ENCODE measurements at places on chromosomes 3 and 15.

- H3K27me3 ChIP-seq = no peaks in the 10 kb centered on the region
- peak; percentile 40 for DNase-seq
- no peaks in the 10 kb centered on the region for H3K36me3 ChIP-seq
Measured at GRCh38 chr15:93384886-93385285, 295.9 kb upstream of the RGMA start.

DNA sequence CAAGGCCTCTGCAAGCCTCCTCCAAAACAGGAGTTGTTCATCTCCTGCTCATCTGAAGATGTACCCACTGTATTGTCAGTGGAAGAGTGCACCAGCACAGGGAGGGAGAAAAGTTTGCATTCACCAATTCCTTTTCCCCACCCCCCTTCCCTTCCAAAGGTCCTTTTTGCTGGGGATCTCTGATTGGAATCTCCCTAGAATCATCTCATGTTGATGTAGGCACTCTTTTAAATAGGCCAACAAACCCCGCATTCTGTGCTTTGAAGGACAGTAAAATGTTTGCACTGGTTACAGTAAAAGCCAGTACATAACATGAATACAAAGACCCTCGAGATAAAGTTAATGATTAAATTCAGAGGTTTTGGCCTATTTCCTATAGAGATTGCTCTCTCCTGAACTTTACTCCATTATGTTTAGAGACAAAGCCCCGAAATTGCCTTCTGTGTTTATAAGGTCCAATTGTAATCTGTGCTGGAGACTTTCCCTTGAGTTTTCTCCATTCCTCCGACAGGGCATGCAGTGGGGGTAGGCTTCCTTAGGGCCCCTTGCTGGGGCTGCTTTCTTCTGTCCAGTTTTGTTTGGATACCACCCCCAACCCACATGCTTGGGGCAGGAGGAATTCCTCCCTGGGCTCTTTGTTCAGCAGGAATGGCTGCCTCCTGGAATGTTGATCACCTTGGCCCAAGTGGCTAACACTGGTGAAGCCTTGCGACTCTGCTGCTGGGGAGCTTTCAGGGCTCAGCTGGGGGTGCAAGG is 22.5 kb downstream of the TRIM71 start:
- peaks cover 6% of the 10 kb centered on the region for H3K27me3 ChIP-seq
- peaks cover 15% of the 10 kb centered on the region for H3K4me1 ChIP-seq
- no peak for DNase-seq
- no peaks in the 10 kb centered on the region for H3K36me3 ChIP-seq
- no peak overlapping the region for H3K27ac ChIP-seq

DNA sequence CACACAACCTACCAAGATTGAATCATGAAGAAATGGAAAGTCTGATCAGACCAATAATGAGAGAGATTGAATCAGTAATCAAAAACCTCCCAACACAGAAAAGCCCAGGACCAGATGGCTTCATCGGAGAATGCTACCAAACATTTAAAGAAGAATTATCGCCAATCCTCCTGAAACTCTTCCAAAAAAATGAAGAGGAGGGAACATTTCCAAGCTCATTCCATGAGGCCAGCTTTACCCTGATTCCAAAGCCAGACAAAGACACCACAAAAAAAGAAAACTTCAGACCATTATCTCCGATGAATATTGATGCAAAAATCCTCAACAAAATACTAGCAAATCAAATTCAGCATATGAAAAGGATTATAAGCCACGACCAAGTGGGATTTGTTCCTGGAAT is 94.1 kb downstream of the SENP2 start:
- H3K4me1 ChIP-seq = no peaks in the 10 kb centered on the region
- H3K4me3 ChIP-seq = no peak overlapping the region
- no peaks in the 10 kb centered on the region for H3K27me3 ChIP-seq
- peaks cover 9% of the 10 kb centered on the region for H3K36me3 ChIP-seq
- no peak overlapping the region for H3K27ac ChIP-seq

GRCh38 chr3:133538154-133538553 is 35.3 kb upstream of the CDV3 start:
- no peak overlapping the region for H3K4me3 ChIP-seq
- H3K36me3 ChIP-seq = no peaks in the 10 kb centered on the region
- no peak overlapping the region for H3K27ac ChIP-seq
- H3K27me3 ChIP-seq = no peaks in the 10 kb centered on the region

- peaks cover 10% of the 10 kb centered on the region for H3K36me3 ChIP-seq
- peak; percentile 3 for DNase-seq
- H3K27ac ChIP-seq = no peak overlapping the region
- H3K27me3 ChIP-seq = no peaks in the 10 kb centered on the region
Measured at GRCh38 chr3:141913150-141913811, 36.8 kb downstream of the ATP1B3 start.

- H3K4me3 ChIP-seq = no peak overlapping the region
- no peaks in the 10 kb centered on the region for H3K27me3 ChIP-seq
- no peaks in the 10 kb centered on the region for H3K36me3 ChIP-seq
- H3K4me1 ChIP-seq = no peaks in the 10 kb centered on the region
Measured at GRCh38 chr3:119662604-119663373, 2.4 kb upstream of the POPDC2 start.

GRCh38 chr15:25709437-25710159 is 153.5 kb downstream of the ATP10A start:
- no peaks in the 10 kb centered on the region for H3K4me1 ChIP-seq
- no peak overlapping the region for H3K27ac ChIP-seq
- H3K27me3 ChIP-seq = no peaks in the 10 kb centered on the region
- H3K36me3 ChIP-seq = peaks cover 4% of the 10 kb centered on the region

- no peaks in the 10 kb centered on the region for H3K36me3 ChIP-seq
- no peak overlapping the region for H3K4me3 ChIP-seq
- H3K27me3 ChIP-seq = no peaks in the 10 kb centered on the region
- no peak overlapping the region for H3K27ac ChIP-seq
- no peaks in the 10 kb centered on the region for H3K4me1 ChIP-seq
- DNase-seq = no peak
Measured at GRCh38 chr3:12393894-12394293, 90.4 kb upstream of the TSEN2 start.

GRCh38 chr3:108295421-108296175 is 750 bp upstream of the HHLA2 start:
- H3K4me3 ChIP-seq = no peak overlapping the region
- H3K4me1 ChIP-seq = no peaks in the 10 kb centered on the region
- no peaks in the 10 kb centered on the region for H3K27me3 ChIP-seq
- H3K27ac ChIP-seq = no peak overlapping the region
- DNase-seq = no peak
- no peaks in the 10 kb centered on the region for H3K36me3 ChIP-seq

GRCh38 chr3:113769551-113769950 is 22.7 kb downstream of the ATP6V1A start:
- H3K36me3 ChIP-seq = no peaks in the 10 kb centered on the region
- no peaks in the 10 kb centered on the region for H3K4me1 ChIP-seq
- no peak for DNase-seq
- no peak overlapping the region for H3K27ac ChIP-seq
- no peaks in the 10 kb centered on the region for H3K27me3 ChIP-seq
- H3K4me3 ChIP-seq = no peak overlapping the region

DNA sequence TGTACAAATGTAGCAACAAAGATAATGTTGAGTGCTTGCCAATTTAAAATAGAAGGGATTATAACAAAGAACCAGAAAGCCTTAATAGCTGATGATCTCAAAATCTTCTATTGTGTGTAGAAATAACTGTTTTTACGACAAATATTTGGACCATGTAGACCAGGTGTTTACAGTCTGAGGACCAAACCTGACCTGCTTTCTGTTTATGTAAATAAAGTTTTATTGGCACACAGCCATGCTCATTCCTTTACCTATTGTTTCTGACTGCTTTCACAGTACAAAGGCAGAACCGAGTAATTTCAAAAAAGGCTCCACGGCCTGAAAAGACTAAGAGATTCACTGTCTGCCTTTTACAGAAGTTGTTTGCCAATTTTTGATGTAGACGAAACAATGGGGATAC is 91.8 kb downstream of the GOLIM4 start:
- H3K4me3 ChIP-seq = no peak overlapping the region
- DNase-seq = no peak
- no peak overlapping the region for H3K27ac ChIP-seq

- no peak for DNase-seq
- no peak overlapping the region for H3K27ac ChIP-seq
- H3K4me1 ChIP-seq = peaks cover 6% of the 10 kb centered on the region
Measured at GRCh38 chr3:61222467-61222866, 28.8 kb downstream of the FHIT start.

DNA sequence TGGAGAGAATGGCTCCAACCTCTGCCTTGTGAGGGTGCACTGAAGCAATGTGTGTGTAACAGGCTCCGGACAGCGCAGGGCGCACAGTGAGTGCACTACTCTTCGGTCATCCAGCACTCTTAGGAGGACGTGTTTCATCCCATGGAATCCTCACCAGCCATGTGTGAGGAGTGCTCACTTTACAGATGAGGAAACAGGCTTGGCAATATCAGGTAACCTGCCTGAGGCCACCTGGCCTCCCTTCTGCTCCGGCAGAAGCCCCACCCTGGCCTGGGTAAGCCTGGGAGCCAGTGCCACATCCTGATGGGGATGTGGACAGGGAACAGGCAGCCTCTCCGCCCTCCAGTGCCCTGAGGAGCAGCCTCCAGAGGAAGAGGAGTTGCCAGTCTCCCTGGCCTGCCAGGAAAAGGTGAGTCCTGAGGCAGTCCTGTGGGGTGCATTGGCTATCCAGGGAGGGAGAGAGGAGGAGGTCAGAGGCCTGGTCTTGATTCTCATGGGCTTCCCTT is 39.4 kb upstream of the LIMD1 start:
- no peak overlapping the region for H3K27ac ChIP-seq
- H3K4me1 ChIP-seq = peaks cover 34% of the 10 kb centered on the region
- H3K4me3 ChIP-seq = no peak overlapping the region
- H3K36me3 ChIP-seq = no peaks in the 10 kb centered on the region
- no peak for DNase-seq
- H3K27me3 ChIP-seq = no peaks in the 10 kb centered on the region

GRCh38 chr3:36765104-36765503 is 751 bp upstream of the DCLK3 start:
- H3K4me3 ChIP-seq = no peak overlapping the region
- peaks cover 12% of the 10 kb centered on the region for H3K4me1 ChIP-seq
- DNase-seq = no peak
- peaks cover 19% of the 10 kb centered on the region for H3K27me3 ChIP-seq

GRCh38 chr3:172283841-172284357 is 164.4 kb downstream of the GHSR start:
- no peak for DNase-seq
- H3K4me1 ChIP-seq = peaks cover 3% of the 10 kb centered on the region
- H3K27me3 ChIP-seq = no peaks in the 10 kb centered on the region
- no peaks in the 10 kb centered on the region for H3K36me3 ChIP-seq
- no peak overlapping the region for H3K4me3 ChIP-seq

DNA sequence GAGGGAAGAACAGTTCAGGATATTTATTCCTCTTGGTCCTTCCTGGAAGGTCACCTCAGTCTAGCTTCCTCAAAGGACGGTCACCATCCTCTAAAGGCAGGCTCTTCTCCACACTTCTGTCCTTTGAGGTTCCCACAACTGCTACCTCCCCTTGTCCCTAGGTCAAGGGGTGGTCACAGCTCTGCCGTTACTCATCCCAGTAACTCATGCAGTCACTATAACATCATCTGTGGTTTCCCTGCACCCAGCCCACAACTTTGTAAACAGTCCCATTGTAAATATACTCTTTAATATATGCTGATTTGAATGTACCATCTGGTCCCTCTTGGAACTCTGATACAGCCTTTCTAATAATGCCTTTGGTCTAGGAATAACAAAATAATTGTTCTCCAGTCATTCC is 887.4 kb downstream of the FHIT start:
- H3K27ac ChIP-seq = no peak overlapping the region
- H3K4me1 ChIP-seq = no peaks in the 10 kb centered on the region
- H3K4me3 ChIP-seq = no peak overlapping the region
- no peak for DNase-seq
- H3K27me3 ChIP-seq = no peaks in the 10 kb centered on the region
- no peaks in the 10 kb centered on the region for H3K36me3 ChIP-seq

- no peaks in the 10 kb centered on the region for H3K4me1 ChIP-seq
- no peaks in the 10 kb centered on the region for H3K36me3 ChIP-seq
- H3K27me3 ChIP-seq = no peaks in the 10 kb centered on the region
- no peak for DNase-seq
- H3K27ac ChIP-seq = no peak overlapping the region
Measured at GRCh38 chr3:1232276-1232675, 139.5 kb downstream of the CNTN6 start.

DNA sequence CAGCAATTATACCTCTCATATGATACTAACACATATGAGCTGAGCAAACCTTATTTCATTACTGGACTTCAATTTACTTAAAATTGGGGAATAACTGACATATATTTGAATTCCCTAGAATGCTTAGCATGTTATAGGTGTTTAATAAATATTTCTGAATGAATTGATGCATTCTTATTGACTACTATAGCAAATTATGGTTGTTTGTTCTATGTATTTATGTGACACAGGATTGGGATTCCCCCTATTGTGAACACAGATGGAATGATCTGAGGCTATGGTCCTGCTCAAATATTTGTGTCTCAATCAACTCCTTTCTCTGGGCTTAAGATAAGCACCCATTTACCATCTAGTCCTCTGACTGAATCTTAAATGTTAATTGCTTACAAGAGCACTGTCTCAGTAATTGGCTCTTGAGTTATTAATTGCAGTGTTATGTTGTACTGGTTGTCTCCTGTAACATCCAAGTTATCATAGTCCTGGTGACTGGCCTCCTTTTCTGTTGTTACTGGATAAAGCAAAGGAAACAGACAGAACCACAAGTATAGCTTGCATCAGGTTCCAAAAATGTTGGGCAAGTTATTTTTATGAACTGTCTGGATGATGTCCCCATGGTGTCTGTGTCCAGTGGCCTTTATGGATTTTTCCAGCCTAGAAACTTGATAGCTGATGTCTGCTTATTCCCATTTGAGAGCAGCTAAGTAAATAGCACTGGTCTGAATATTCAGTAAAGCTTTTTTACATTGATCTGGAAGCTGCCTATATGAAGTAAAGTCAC is 2.3 kb upstream of the UACA start:
- peak overlapping the region; percentile 94 for H3K27ac ChIP-seq
- peaks cover 10% of the 10 kb centered on the region for H3K27me3 ChIP-seq
- peaks cover 8% of the 10 kb centered on the region for H3K4me1 ChIP-seq
- no peak for DNase-seq

- H3K27ac ChIP-seq = no peak overlapping the region
- no peaks in the 10 kb centered on the region for H3K36me3 ChIP-seq
- H3K27me3 ChIP-seq = no peaks in the 10 kb centered on the region
- DNase-seq = no peak
- H3K4me3 ChIP-seq = no peak overlapping the region
Measured at GRCh38 chr3:32200992-32201758, 37.3 kb upstream of the CMTM8 start.

- DNase-seq = no peak
- H3K4me3 ChIP-seq = no peak overlapping the region
- H3K36me3 ChIP-seq = peaks cover 5% of the 10 kb centered on the region
- no peaks in the 10 kb centered on the region for H3K27me3 ChIP-seq
- peaks cover 42% of the 10 kb centered on the region for H3K4me1 ChIP-seq
Measured at GRCh38 chr15:78056714-78057269, 20.7 kb downstream of the TBC1D2B start.

DNA sequence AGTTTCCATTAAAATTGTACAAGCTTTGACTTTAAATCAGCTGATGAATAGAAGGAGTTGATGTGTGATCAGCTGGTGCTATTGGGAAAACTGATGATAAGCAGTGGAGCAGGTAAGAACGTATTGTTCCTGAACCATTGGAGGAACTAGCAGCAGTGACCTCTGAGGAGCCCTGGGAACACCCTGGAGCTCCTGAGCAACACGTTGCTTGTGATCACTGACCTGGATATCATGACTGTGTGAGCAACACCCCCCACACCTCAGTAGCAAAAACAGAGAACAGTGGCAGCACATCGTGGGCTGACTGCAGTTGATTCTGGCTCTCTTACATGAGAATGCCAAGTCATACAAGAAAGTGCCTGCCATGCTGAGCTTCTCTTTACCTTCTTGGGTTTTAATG is 72.9 kb downstream of the BLM start:
- no peaks in the 10 kb centered on the region for H3K36me3 ChIP-seq
- H3K27me3 ChIP-seq = no peaks in the 10 kb centered on the region
- H3K4me3 ChIP-seq = no peak overlapping the region
- H3K27ac ChIP-seq = no peak overlapping the region
- no peak for DNase-seq

Measured in spinal cord (tissue), 10 donors.